ENCODE measurements at places on chromosomes 13 and 19. TPM values are rescaled to one million over a fixed set of nuclear protein-coding genes. Genes with fewer than 3 reads are reported as not detected.

GRCh38 chr19:36099166-36099785 lies 11.7 kb upstream of the OVOL3 start:
- DNase-seq, result no peak

GRCh38 chr13:48746821-48747220 lies 93.1 kb downstream of the CYSLTR2 start:
- DNase-seq, result no peak

- DNase-seq, result no peak
These were observed 421 bp upstream of the KLF5 start for GRCh38 chr13:73058432-73058735.

IRF2BP1 gene
- 12.1 TPM for total RNA-seq

MTRF1 gene
- total RNA-seq, result 12.6 TPM

DNA sequence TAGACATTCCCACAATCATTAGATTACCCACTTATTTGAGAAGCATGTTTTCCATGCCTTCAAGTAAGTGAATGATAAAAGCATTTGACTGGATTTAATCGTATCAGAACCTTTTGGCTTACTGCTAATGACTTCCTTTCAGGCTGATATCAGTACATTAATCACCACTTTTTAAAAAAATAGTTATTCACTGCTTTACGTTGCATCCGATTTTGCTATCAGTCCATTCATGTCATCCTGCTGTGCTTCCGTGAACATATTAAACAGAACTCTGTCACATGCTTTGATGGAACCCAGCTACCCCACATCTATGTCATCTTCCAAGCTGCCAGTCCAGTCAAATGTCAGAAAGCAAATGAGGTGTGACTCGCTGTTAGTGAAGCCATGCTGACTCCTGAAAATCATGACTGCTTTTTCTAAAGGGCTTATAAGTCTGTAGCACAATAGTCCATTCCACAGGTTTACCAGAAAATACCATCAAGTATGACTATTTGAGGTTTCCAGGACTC lies 440.9 kb downstream of the IRS2 start:
- DNase-seq, result peak; percentile 8

- DNase-seq, result no peak
These were observed 19.2 kb downstream of the UTP14C start for GRCh38 chr13:52043675-52044074.

GRCh38 chr13:51067210-51067701 lies 43.8 kb downstream of the C13orf42 start:
- DNase-seq, result no peak

CYSLTR2 gene
- total RNA-seq, result not detected

DNA sequence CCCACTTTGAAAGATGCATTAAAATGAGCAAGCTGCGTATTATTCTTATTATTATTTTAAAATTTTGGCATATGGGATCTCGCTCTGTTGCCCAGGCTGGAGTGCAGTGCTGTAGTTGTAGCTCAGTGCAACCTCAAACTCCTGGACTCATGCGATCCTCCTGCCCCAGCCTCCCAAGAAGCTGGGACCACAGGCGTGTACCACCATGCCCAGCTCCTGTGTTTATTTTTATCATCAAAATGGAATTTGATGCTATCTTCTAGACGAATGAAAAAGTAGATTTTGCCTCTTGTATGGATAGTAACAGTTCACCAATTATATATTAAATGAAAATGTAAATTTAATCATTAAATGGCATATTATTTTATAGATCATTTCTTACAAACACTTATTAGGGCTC lies 43.6 kb downstream of the COL4A1 start:
- no peak for DNase-seq

DNA sequence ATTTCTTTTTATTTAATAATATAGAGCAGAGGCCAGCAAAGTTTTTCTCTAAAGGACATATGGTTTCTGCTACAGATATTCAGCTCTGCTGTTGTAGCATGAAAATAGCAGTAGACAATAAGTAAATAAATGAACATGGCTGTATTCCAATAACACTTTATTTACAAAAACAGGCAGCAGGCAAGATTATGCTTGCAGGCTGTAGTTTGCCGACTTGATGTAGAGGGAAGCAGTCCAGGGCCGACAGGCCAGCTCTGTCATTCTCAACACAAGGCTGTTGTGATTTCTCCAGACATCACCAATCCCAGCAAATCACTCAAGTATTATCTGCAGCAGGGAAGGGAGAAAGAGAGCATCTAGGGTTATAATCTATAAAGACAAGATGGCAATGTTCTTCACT lies 1062.5 kb upstream of the PCDH9 start:
- DNase-seq, result no peak

- no peak for DNase-seq
These were observed 1.4 kb downstream of the ARHGEF18 start for GRCh38 chr19:7349961-7350711.

RNF113B gene
- not detected for total RNA-seq

SHFL gene
- total RNA-seq, result 21.9 TPM

GRCh38 chr13:85797311-85797710 lies 1.9 kb downstream of the SLITRK6 start:
- no peak for DNase-seq

TSHZ3 gene
- 9.9 TPM for total RNA-seq

DNA sequence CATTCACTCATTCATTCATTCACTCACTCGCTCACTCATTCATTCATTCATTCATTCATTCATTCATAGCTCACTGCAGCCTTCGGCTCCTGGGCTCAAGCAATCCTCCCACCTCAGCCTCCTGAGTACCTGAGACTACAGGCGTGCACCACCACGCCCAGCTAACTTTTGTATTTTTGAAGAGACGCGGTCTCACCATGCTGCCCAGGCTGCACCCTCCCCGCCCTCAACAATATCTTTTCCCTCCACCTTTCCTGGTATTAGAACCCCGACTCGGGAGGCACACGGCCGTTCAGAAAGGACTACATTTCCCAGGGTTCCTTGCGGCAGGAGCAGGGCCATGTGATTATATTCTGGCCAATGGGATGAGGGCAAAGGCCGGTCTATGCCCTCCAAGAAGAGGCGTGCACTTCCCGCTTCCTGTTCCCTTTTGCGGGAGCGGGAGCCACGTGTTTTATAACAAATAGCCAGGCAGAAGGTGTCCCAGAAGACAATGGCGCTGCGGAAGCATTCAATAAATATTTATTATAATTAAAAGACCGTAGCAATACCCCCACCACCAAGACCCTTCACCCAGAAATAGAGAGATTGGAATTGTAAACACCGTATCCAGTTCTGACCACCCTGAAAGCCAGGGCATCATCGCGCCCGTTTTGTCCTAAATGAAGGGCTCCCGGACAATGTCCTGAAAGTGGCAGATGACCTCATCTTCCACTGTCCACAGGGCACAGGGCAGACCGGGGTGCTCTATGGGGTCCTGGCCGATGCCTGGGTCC lies 15.9 kb downstream of the TICAM1 start:
- peak; percentile 93 for DNase-seq

DNA sequence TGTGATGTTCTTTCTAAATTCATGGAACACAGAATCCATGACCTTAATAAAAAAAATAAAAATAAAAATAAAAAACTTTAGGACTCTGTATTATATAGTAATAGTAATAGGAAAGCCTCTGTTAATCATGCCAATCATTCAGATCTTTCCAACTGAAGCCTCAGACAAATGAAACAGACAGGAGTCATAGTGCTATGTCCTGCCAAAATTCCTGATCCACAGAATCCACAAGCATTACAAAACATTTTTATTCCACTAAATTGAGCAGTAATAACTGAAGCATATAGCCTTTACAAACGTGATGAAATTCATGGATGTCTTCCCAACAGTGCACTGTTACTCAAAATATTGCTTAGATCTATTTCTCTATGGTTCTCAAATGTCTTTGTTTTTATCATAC lies 820.6 kb upstream of the PCDH9 start:
- DNase-seq, result no peak

DNA sequence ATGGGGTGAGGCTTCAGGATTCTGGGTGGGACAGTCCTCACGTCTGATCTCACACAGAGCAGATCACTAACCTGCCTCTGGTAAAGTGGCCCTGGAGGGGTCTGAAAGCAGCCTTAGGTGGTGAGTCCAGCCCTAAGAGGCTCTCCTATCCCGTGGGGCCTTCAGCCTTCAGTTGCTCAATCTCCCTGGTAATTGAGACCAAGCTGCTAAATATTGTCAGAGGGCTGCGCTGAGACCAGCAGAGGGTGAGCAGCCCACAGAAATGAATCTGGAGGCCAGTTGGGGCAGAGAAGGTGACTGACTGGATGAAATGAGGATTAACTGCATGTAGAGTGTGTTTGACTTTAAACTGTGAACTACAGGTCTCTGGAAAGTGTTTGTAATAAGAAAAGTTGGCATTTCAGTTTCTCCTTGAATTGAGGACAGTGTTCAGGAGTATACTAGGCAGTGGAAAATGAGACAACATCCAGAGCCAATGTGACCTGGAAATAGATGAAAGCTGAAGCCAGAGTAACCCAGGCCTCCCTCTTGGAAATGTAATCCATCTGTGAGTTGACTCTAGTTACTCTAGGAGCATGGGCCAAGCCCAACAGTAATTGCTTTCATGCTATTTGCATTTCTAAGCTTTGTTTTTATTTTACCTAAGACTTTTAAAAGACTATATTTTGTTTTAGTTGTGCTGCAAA lies 14.3 kb upstream of the HSPH1 start:
- no peak for DNase-seq

DNA sequence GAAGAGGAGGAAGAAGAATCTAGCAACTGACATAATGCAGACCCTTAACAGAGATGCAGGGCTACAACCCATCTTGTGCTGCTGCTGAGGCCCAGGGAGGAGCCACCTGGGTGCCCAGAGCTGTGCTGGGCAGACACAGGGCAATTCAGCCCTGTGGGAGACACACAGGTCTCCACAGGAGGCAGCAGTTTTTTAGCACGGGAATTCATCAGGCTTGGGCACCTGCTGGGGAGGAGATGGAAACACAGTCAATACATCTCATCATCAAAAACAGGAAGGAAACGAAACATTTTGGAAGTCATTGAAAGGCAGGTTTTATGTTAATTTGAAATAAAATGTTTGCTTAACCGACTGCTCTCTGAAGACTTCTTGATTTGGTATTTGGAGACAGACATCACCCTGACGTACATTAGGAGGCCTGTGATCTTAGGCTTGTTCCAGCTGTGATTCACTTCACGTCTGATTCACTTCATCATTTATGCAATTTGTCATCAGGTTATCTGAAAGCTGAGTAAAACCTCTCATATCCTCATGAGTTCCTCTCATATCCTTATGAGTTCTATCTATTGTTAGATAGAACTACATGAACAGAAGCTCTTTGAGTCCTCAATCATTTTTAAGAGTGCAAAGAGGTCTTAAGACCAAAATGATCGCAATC lies 77.4 kb downstream of the CYSLTR2 start:
- peak; percentile 10 for DNase-seq

DNA sequence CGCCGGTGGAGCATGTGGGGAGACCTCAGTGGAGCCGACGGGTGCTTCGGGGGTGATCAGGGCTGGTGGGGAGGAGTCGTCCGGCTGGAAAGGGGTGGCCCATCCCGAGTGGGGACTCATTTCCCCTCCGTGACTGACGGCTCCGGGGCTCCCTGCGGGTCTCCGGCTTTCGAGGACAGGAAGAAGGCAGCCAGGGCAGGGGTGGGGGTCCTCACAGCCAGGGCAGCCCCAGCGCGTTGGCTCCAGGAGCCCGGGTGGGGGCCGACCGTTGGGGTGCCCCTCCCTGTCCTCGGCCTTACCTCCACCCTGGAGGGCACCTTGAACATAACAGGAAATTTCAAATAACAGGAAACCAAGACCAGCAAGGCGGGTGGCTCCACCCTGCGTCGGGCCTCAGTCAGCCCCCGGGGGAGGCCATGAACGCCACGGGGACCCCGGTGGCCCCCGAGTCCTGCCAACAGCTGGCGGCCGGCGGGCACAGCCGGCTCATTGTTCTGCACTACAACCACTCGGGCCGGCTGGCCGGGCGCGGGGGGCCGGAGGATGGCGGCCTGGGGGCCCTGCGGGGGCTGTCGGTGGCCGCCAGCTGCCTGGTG lies at the start of gene S1PR4:
Gene S1PR4, plus strand, starts transcription at position 393 of the 596 bp plus-strand sequence. Its CDS starts 24 bp downstream, at position 417.
- DNase-seq, result no peak

FUT2 gene
- not detected for total RNA-seq

PSG7 gene
- total RNA-seq, result not detected

GRCh38 chr19:49421039-49421877 lies 2.0 kb downstream of the PTH2 start:
- DNase-seq, result peak; percentile 63

DNA sequence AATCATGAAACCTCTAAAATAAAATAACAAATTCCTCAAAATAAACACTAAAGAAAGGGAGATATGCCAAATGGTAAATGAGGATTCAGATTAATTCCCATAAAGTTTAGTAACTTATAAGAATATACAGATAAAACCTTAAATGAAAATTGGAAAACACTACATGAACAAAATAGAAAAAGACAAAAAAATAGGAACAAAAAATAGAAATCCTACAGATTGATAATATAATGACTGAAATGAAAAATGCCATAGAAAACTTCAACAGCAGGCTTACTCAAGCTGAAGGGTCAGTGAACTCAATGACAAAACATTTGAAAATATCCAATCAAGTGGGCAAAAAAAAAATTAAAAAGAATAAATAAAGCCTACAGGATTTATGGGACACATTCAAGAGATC lies 1784.8 kb downstream of the PCDH9 start:
- DNase-seq, result no peak

DNA sequence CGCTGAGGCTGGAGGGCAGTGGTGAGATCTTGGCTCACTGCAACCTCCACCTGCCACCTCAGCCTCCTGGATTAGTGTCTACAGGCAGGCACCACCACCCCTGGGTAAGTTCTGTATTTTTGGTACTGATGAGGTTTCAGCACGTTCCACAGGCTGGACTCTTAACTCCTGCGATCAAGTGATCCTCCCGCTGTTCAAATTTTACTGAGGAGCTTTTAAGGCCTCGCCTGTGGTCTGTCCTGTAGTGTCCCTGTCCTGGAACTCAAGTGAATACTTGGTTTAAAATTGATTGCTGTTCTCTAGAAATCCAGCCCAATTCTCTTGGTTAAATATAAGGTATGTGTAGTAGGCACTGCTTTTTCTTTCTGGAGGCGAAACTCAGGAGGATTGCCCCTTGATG lies 65.2 kb downstream of the DPRX start:
- DNase-seq, result no peak

Data from RPMI7951 (cell line).